ENCODE measurements at places on chromosomes 6 and 20.

DNA sequence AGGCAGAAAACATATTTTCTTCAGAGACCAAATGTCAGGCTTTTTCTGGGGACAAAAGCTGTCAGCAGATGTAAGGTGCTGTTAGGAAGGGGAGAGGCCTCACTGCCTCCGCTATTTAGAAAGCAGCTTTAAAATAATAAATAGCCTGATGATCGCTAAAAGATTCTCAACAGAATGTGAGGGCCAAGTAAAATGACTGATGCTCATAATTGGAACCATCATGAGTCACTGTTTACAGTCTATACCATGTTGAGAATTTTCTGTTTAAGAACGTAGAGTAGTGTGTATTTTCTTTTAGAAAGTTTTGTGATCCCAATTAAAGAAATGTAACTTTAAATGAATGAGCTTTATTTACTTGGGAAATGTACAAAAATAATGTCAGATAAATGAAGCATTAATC is 220.0 kb downstream of the CLIC5 start:
- DNase-seq: no peak

DNA sequence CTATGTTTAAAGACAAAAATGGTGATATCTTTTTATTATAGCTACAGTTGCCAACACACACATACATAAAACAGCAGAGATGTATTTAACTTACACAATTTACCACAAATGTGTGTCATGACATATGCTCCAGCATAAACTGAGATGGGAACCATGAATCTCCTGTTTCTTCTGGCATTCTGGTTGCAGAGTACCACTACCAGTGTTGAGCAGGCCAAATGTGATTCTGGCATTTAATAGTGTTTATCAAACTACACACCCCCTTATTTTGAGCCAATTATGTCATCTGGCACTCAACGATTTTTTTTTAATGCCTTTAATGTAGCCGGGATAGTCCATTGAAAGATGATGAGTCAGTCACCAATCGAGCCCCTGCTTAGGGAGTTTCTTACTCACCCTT is 59.0 kb upstream of the TPD52L1 start:
- DNase-seq: no peak

GRCh38 chr6:144581812-144582537 is 296.8 kb downstream of the UTRN start:
- no peak for DNase-seq

- no peak for DNase-seq
Observed at GRCh38 chr6:116389357-116389756, 18.6 kb downstream of the DSE start.

DNA sequence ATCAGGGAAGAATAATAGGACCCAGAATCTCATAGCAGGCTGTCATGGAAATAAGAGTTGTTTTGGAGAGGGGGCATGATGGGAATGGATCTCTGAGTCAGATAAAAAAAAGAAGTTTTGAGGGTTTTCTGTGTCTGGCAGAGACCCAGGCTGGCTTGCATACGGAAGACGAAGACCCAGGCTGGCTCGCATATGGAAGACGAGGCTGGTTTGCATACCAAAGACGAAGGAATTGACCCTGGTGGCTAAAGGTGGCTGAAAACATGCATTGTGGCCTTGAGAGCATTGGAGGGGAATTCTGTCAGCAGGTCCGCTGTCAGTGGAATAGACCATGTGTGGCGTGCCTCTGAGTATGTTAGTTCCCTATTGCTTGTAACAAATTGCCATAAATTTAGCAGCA is 335.1 kb downstream of the BTBD3 start:
- DNase-seq: no peak
